ENCODE measurements at places on chromosomes 5 and 9.

DNA sequence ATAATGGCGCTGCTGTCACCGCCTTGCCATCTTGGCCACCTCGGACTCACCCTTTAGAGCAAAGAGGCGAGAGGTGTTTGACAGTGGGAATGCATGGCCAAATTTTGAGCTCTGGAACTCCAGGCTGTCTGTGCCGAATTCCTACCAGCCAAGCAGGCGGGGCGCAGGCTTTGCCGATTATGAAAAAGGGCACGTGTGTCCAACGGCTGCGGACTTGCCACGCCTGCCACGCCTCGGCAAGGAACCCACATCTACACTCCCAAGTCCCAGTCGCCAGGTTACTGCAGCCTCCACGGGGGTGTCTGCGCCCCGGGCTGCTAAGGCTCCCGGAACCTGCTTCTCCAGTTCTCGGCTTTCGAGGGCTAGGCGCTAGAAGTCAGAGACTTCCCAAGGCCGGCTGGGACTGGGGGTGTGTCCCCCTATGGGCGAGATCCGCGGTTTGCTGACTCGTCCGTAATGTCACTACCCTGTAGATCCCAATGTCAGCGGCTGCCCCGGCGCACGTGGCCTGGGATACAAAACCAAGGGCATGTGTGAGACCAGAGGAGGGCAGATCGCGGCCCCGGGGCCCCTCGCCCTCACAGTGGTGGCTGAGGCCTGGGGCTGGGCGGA lies 2.8 kb downstream of the NPR3 start:
- DNase-seq = no peak

GRCh38 chr5:73652391-73652790 lies 26.4 kb downstream of the ARHGEF28 start:
- DNase-seq = no peak

DNA sequence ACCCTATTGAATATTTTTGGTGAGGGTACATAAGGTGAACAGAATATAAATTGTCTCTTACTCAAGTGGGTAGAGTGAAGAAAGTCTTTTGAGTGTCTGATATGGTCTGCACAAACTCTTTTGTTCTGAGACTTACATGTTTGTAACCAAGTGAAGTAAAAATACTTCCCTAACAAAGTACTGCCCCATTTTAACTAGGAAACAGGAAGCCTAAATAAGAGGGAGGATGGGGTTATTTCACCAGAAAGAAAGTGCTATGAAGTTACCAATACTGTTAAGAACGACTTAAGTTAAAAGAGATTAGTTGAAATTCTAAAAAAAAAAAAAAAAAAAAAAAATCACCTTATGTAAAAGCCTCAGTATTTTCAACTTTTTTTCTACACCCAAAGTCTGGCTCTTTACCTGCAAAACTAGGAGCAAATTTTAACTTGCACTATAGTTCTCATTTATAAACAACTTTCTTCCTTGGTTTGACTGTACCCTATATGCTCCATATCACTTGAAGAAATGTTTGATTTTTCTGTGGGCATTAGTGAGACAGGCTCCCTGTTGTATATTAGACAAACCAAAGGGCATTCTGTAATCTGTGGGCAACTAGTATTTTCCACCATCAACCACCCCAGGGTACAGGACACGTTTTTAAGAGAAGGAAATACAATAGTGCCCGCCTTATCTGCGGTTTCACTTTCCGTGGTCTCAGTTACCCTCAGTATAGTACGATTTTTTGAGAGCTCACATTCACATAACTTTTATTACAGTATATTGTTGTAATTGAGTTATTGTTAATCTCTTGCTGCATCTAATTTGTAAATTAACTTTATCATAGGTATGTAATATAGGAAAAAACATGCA lies 127.7 kb downstream of the NR3C1 start:
- DNase-seq = no peak

DNA sequence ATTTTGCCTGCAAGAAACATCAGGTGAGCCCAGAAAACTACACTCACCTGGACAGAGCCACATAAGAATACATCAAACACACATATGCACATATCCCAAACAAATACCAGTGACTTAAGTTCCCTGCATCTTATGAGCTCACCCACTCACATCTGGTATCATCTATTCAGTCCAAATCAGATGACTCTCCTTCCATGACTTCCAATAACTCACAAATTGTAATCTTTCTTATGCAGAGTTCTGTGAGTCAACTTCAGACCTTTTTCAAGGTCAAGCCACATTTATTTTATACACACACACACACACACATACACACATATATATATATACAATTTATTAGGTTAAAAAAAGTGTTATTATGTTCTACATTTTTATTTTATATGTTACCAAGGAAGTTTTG lies 1711.9 kb upstream of the CDH9 start:
- DNase-seq = no peak

DNA sequence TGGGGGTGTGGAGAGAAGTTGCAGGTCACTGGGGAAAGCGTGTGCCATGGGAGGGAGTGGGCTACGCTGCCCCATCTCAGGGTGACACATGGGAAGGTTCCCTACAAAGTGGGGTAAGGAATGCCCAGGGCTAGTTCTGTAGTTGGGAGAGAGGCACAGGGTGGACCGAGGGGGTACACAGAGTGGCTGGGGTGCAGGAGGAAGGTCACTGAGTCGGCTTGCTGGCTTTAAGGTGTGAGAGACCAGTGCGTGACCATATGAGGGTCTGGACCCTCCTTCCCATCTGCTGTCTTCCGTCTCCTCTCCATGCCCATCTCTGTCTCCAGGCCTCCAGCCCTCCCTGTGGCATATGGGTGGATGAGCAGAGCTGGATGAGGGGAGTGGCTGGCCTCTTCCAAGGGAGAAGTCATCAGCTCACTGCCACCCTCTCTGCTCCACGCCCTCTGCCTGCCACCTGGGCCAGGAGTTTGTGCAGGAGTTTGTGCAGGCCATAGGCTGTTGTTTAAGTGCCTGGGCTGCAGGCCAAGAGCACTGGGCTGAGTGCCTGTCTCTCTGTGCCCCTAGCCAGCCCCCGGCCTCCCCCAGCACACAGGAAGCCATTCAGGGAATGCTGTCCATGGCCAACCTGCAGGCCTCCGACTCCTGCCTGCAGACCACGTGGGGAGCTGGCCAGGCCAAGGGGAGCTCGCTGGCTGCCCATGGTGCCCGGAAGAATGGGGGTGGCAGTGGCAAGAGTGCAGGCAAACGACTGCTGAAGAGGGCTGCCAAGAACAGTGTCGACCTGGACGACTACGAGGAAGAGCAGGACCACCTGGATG lies 96.8 kb downstream of the PHF2 start:
- DNase-seq = no peak

DNA sequence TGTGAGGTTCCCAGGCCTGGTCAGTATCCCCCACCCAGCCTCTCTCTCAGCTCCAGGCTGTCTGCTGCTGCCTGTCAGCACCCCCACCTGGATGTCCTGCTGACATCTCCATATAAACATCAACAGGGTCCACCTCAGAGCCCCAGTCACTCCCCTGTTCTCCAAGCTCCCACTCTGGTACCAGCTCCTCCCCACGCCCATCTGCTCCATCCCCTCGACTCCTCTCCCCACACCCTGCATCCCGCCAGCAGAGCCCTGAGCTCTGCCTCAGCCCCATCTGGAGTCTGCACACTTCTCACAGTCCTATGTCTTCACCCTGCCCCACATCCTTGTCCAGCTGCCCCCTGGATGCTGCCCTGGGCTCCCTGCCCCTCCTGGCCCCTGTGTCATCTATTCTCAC lies 67.7 kb upstream of the LRRTM2 start:
- DNase-seq = no peak

DNA sequence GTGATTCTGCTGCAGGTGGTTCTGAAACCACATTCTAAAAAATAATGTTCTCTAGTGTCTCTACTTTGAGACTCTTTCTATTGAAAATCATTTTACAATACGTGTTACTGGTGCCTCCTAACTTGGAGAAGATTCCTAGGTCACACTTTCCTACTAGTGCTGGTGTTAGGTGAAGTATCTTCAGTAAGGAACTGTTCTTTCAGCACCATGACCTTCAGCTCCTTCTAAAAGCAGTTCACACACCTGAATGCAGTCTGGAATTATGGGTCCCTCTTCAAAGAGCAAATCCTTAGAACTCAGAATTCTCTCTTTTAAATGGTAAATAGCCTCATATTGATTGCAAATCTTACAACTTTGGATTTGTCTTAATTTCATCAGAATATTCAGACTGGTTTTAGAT lies 10.6 kb upstream of the DPYSL3 start:
- DNase-seq = no peak
